ENCODE measurements at places on chromosomes 12 and 14. TPM values are rescaled to one million over a fixed set of nuclear protein-coding genes. Genes with fewer than 3 reads are reported as not detected.

GRCh38 chr12:57237932-57238853, 8.7 kb downstream of the SHMT2 start:
- DNase-seq = peak; percentile 41

ADCY4 gene
- 22.1 TPM for total RNA-seq

GRCh38 chr12:94379479-94380113, 80.1 kb downstream of the CEP83 start:
- DNase-seq = no peak

GRCh38 chr14:70832561-70833305, 23.4 kb upstream of the MAP3K9 start:
- DNase-seq = no peak
